ENCODE measurements at places on chromosomes 3 and 15.

- DNase-seq = no peak
These were observed 17.3 kb upstream of the GPR156 start for GRCh38 chr3:120302361-120302760.

DNA sequence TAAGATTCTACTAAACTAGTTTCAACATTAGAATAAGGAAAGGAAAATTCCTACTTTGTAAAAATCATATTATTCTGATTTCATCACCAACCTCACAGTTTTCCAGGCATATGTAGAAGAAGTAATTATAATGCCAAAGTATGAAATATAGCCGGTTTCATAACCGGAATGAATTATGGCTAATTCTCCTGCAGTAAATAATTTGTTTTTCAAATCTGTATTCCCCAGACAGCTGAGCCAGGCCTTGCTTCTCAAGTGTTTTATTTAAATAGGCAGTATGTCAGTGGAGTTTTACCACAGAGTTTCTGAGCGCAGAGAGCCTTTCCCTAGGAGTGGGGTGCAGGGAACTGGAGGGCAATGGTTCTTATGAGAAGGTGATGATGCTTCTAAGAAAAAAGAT is 8.7 kb upstream of the CPA3 start:
- no peak for DNase-seq

DNA sequence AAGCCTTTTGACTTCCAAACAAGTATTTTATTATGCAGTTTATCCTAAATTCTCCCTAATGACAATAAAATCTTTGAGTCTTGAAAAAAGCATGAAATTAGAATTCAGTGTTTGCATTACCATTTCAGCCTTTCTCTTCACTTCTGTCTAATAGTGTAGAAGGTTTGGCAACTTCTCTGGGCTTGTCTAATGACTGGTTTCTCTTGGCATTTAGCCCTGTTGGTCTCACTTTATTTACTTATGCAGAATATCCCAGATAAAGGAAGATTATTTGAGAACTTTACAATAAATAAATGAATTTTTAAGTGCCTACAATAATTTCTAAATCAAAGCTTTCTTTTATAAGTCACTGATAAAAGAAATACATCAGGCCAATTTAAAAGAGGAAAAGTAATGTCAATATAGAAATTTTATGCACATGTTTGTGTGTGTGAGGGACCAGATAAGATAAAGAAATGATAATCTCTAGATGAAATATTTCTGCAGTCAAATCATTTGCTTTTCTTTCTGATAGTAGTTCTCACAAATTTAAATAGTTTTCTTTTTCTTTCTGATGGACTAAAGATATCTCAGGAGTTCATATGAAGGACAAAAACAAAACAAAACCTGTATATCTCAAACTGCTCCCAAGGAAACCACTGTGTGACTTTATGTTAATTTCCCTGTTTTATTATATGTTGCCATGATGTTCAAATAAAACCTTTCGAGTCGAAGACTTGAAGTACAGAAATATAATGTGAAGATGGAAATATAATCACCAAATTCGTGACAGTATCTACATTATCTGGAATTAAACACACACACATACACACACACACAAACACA is 533.1 kb upstream of the CBLB start:
- no peak for DNase-seq

- DNase-seq = no peak
These were observed 40.3 kb upstream of the ICE2 start for GRCh38 chr15:60519218-60519617.

DNA sequence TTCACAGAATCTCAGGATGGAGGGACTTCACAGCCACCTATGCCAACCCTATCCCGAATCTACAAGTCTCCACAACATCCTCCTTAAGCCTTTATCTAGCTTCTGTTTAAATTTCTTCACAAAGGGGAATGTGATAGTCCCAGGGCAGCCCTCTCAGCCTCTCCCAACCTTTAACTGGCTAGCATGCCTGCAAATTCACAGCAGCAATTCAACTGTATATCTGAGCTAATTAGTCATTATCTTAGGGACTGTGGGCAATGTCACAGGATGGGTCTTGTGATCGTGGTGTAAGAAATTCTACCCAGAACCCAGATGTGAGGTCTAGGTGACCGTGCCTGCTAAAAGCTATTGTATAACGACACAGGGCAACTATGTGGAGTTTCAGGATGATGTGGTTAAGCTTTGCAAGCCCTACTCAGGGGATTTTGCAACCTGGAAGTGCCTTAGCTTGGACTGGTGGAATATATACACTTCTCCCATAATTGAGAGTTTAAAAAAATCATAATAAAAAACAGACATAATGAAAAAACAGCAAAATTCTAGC is 65.5 kb upstream of the FBN1 start:
- no peak for DNase-seq

DNA sequence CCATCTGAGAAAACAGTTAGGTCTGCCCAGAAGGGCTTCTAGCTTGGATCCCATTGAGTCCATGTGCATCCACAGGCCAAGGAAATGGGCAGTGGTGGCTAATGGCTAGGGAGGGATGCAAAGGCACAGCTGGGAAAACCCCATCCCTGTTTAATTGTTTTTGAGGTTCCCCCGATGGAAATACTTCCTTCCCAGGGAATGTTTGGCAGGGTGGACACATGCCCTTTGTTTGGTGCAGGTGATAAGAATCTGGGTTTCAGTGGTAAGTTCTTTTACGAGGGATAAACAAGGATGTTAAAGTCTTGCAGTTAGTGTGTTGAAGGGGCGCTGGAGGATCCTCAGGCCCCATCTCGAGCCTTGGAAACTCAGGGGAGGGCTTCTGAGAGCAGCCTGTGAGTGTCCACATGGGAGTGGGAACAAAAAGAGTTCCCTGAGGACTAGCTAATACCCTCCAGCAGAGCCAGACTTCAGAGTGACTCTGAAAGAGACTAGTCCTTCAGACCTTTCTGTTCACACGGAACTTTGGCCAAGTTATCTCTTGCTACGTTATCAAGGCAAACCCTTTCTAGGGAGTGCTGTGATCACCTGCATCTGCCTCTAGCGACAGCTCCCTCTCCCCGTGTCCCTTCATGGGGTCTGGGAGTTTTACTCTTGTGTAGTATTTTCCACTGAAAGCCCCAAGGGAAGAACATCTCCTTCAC is 17.4 kb downstream of the PTPRG start:
- DNase-seq = no peak

- no peak for DNase-seq
These were observed 112.7 kb downstream of the TNIK start for GRCh38 chr3:171347301-171348039.

- DNase-seq = no peak
These were observed 380.7 kb downstream of the EPHB1 start for GRCh38 chr3:135175728-135176277.

DNA sequence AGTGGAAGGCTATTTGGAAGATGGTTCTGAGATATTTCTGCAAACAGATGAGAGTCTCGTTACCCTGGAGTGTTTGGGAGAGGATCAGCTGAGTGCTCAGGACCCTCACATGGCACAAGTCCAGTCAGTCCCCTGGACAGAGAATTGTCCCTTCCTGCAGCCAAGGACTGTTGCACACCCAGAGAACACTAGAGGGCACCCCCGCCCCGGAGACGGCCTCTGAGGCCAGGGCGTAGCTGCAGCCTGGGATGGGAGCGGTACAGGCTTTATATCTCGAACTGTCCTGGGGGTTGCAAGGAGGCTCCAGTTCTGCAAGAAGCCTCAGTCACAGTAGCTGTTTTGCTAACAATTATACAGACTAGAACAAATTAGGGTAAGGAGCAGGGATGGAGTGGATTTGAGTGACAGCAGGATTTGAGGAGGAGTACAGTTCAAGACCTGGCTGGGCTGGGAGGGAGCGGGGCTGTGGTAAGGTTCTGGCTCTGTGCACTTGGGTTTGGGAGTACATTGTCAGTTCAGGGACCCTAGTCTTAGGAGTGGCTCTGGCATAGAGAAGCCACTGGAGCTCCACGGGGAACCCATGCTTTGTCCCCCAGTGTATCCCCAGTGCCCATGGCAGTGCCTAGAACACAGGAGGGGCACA is 67.6 kb upstream of the HACD2 start:
- peak; percentile 77 for DNase-seq

GRCh38 chr3:63976161-63976871 is 47.0 kb downstream of the PSMD6 start:
- DNase-seq = no peak

DNA sequence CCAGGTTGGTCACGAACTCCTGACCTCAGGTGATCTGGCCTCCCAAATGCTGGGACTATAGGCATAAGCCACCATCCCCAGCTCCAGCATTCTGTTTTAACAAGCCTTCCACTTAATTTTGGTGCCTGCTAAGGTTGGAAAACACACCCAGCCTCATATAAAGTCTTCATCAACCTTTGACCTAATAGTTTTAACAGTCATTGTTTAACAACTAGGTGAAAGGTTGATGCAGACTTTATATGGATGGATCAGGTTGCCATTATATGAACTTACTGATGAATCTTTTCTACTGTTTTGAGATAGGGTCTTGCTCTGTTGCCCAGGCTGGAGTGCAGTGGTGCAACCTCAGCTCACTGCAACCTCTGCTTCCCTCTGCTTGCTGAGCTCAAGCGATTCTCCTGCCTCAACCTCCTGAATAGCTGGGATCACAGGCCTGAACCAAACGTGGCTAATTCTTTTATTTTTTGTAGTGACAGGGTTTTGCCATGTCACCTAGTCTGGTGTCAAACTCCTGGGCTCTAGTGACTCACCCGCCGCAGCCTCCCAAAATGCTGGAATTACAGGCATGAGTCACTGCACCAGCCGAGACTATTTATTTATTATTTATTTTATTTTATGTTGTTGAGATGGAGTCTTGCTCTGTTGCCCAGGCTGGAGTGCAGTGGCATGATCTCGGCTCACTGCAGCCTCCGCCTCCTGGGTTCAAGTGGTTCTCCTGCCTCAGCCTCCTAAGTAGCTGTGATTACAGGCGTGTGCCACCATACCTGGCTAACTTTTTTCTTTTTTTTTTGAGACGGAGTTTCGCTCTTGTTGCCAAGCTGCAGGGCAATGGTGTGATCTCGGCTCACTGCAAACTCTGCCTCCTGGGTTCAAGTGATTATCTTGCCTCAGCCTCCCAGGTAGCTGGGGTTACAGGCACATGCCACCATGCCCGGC is 3.1 kb upstream of the RPAP1 start:
- peak; percentile 68 for DNase-seq

- peak; percentile 12 for DNase-seq
These were observed 604.3 kb downstream of the FGF12 start for GRCh38 chr3:192122832-192123594.

DNA sequence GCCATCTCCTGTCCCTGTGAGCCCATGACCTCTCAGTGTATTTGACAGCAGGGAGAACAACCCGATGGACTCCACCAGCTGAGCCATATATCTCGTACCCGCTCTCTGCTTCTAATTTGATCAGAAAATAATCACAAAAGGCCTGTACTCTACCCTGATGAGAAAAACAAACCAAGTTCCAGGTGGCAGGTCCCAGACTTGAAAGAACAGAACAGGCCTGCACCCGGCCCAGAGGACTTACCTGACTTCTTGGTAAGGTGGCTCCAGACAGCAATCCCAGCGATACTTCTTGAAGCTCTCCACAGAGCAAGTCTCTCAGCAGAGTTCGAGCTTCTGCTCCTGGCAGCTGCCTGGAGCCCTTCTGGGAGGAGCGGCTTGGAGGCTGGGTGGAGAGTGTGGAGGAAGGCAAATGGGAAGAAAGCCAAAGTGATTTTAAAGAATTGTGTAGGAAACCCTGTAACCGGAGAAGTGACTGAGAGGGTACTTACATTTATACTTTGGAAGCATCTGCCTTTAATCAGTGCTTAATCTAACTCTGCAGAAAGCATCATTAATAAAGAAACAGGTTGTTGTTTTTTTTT is 91.6 kb downstream of the SCN11A start:
- no peak for DNase-seq

- no peak for DNase-seq
These were observed 88.2 kb downstream of the AGBL1 start for GRCh38 chr15:86167841-86168240.

GRCh38 chr3:30505866-30506520 is 100.4 kb upstream of the TGFBR2 start:
- no peak for DNase-seq

GRCh38 chr3:104961851-104962250 is 404.9 kb upstream of the ALCAM start:
- DNase-seq = no peak

GRCh38 chr15:74053941-74054529 is 28.3 kb downstream of the GOLGA6A start:
- peak; percentile 76 for DNase-seq

GRCh38 chr15:80876348-80876674 is 97.1 kb downstream of the CEMIP start:
- no peak for DNase-seq

DNA sequence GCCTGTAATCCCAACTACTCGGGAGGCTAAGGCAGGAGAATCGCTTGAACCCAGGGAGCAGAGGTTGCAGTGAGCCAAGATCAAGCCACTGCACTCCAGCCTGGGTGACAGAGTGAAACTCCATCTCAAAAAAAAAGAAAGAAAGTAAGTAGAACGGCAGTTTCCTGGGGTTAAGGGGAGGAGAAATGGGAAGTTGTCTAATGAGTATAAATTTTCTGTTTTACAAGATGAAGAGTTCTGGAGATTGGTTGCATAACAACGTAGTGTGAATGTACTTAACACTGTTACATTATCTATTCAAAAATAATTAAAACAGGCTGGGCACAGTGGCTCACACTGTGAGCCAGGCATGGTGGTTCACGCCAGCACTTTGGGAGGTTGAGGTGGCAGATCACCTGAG is 45.4 kb downstream of the GRK7 start:
- no peak for DNase-seq

GRCh38 chr15:28881170-28881569 is 4.6 kb upstream of the APBA2 start:
- DNase-seq = no peak

GRCh38 chr3:39064646-39065045 is 12.8 kb downstream of the WDR48 start:
- DNase-seq = no peak

DNA sequence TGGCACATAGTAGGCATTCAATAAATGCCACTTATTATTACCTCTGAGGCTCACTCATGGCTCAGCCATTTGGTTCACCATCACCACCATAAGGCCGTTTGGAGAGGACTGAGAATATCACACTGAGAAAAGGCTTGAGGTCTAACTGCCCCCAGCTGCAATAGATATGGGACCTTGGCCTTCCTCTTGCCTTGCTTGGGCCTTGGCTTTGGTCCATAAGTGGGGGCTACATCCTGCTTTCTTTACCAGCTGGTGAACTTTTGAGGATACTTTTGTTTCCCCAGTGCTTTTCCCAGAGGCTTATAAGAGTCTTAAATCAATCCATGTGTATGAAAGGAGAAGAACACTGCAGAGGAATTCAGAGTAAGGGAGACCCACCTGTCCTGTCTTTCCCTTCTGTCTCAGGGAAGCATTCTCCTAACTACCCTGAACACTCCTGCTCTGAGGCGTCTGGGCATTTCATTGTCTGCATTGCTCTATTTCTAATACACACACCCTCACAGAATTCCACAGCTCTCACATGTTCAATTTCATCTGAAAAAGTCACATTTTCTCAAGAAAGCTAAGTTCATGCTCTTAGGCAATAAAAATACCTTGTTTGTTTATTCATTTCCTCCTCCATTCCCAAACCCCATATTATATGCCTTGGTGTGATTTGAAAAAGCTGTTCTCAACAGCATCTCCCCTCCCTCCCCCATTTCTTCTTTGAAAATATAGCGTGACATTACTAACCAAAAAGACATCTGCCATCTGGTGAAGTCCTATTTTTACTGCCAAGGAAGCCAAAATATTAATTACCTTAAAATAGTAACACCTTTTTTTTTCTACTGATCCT is 22.5 kb upstream of the KCNMB2 start:
- no peak for DNase-seq

GRCh38 chr15:80202641-80203360 is 49.2 kb downstream of the CTXND1 start:
- peak; percentile 34 for DNase-seq

Measured in MG63 (cell line).